ENCODE measurements at places on chromosomes 2 and 18. TPM values are rescaled to one million over a fixed set of nuclear protein-coding genes. Genes with fewer than 3 reads are reported as not detected.

DNA sequence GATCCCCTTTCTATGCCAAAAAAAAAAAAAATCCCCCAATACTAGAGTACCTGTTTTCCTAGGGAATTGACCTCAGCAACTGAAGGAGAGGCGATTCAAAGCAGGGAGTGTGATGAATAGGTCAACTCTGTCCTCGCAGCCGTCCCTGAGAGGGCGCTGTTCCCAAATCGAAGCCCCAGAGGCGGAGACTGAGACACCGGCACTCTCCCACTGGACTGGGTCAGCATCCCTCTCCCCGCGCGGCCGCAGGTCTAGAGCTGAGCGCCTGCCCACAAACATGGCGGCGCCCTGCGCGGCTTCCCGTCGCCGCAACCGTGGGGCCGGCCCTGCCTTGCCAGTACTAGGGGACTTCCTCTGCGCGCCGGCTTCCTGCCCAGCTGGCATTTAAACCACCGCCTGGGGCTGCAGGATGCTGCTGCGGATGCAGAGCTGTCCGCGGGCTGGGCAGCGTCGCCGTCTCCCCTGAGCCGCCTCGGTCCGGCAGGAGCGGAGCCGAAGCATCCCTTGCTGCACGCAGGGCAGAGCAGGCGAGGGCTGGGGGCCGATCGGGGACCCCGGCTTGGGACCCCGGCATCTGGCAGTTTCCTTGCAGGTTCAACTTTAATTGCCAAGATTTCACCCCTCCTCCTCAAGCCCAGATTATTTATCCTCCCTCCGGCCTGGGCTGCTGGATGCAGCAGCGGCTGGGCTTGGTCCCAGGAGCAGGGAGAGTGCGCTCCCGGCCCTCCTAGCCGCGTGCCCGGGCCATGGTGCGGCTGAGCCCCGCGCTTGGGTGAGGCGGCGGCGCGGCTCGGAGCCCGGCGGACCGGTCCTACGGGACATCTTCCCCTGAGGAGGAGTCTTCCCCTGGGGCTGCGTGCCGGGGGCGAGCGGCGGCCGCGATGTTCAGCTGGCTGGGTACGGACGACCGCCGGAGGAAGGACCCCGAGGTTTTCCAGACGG, at the start of gene EHD3:
Gene EHD3 (plus strand): TSS at position 412 of the 942 bp plus-strand sequence. CDS start 470 bp downstream, at position 882.
- peak; percentile 89 for DNase-seq
- H3K4me1 ChIP-seq, result peaks cover 68% of the 10 kb centered on the region
- no peaks in the 10 kb centered on the region for H3K36me3 ChIP-seq
- peak within 1 kb of the TSS; percentile 63 for H3K27ac ChIP-seq
- H3K4me3 ChIP-seq, result peak within 1 kb of the TSS; percentile 71
- no peaks in the 10 kb centered on the region for H3K27me3 ChIP-seq

Gene RSAD2
- total RNA-seq, result 9.8 TPM

Gene SOX11
- 5.8 TPM for total RNA-seq

Gene MAL
- total RNA-seq, result 10.5 TPM

DNA sequence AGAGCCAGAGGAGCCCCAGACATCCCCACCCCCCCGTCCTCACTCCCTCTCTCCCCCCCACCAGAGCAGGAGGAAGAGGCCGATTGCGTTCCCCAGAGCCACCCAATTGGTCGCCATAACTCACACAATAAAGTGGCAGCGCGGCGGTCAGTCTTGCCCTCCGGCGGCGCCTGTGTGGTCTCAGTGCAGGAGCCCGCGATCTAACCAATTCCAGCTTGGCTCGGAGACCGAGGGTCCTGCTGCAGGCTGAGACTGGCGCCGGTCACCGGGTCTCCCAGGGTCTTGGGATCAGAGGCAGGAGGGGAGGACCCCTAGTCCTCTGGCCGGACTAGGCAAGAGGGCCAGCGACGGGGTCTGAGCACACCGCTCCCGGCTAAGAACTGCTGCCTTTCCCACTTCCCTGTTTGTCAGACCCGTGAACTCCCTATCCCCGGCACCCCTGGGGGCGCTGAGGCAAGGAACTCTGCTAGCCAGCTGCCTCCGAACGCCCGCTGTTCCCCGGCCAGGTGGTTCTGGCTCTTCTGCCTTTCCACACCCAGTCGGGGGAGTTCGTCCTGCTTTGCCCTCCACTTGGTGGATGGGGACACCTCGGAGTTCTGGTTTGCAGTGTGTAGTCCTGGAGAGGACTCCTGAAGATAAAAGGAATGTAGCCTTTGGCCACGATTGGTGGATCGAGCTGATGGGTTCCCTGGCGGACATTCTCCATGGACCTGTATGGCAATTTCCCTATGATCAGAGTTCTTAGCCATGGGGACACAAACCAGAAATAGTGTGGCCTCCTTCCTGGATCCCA, 1.0 kb upstream of the HOXD12 start:
- no peak overlapping the region for H3K27ac ChIP-seq
- peaks cover 100% of the 10 kb centered on the region for H3K27me3 ChIP-seq
- no peak overlapping the region for H3K4me3 ChIP-seq
- H3K36me3 ChIP-seq, result no peaks in the 10 kb centered on the region
- peaks cover 14% of the 10 kb centered on the region for H3K4me1 ChIP-seq

Gene RAX
- not detected for total RNA-seq

DNA sequence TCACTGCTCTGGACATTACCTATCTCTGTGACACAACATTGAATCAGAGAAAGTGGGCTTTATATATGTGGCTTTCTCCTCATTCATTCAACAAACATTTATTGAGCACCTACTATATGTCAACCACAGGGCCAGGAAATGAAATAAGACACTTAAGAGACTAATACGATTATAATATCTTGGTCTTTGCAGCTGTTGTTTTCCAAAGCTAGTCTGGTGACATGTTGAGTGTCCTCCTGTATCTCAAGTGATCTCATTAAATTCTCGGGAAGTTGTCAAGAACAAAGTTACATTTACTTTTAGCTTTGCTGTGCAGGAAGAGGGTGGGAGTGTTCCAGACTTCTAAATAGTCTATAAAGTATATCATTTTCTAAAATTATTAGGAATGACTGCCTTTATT, 164.6 kb upstream of the SP5 start:
- no peaks in the 10 kb centered on the region for H3K4me1 ChIP-seq
- H3K27ac ChIP-seq, result no peak overlapping the region
- H3K36me3 ChIP-seq, result no peaks in the 10 kb centered on the region
- H3K27me3 ChIP-seq, result no peaks in the 10 kb centered on the region
- DNase-seq, result no peak
- no peak overlapping the region for H3K4me3 ChIP-seq

Measured in heart right ventricle (tissue), 16 donors.